ENCODE measurements at places on chromosomes 5 and 9.
A peak's percentile ranks its signal among the peaks of the same experiment; 100 is the strongest.

- no peak for DNase-seq
Observed at GRCh38 chr5:170896779-170897178, 35.0 kb downstream of the RANBP17 start.

DNA sequence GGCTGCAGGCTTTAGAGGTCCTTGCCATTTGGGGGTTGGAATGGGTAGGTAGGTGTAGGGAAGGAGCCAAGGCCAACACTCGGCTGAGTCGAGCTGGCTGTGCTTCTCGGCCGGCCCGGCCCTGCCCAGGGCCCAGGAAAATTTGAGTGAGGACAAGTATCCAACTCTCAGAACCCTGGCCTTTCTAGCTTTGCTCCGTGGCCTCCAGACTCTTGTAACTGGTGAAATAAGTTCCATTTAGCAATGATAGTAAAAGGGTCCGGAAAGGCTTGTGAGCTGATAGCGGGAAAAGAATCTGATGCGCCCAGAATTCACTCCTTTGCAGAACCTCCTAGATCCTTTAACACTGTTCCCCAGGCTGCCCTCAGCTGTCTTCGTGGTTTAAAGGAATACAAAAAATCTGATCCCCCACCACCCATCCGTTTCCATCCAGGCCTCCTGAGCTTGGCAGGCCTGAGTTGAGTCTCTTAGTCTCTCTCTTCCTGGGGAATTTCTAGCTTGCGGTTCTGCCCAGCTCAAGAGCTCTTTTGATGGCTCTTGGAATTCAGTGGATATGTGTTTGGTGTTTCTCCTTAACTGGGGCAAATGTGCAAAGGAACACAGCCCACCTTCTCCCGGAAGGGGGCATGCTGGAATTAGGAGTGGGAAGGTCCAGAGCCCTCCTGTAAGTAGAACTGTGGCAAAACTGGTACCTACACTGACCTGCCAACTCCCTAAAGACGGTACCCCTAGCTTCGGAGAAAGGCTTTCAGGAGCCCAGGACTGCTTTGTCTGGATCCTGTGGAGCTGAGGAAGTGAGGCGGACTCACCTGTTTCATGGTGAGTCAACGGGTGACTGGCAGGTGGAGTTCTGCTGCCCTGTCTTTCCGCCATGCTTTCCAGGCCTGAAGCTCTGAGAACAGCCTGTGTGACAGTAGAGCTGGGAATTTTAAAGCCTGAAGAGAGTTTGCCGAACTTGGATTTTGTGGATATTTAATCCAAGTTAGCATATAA lies 1.7 kb downstream of the DMRT3 start:
- DNase-seq = no peak

DNA sequence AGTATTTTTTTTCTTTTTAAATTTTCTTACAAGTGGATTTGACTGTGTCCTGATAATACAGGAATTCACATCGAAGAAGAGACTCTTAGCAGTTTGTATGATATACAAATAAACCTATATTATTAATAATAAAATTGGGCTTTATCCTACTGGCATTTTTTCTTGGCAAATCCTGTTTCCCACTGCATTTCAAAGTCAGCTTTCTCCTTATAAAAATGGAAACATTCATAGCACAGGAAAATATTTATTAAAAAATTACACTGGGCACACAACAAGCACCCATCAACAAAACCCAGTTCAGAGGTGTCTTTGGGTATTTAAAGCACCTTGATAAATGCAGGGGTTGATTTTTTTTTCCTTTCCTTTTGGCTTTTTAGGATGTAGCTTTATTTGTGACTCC lies 200.9 kb downstream of the MEF2C start:
- peak; percentile 9 for DNase-seq

- DNase-seq = no peak
Observed at GRCh38 chr5:82424211-82424610, 146.1 kb upstream of the RPS23 start.
